ENCODE measurements at places on chromosomes 16 and 17.

GRCh38 chr17:31100840-31101459 lies 6.2 kb downstream of the NF1 start:
- no peak for DNase-seq

GRCh38 chr16:81477697-81478693 lies 33.4 kb downstream of the CMIP start:
- DNase-seq = no peak

DNA sequence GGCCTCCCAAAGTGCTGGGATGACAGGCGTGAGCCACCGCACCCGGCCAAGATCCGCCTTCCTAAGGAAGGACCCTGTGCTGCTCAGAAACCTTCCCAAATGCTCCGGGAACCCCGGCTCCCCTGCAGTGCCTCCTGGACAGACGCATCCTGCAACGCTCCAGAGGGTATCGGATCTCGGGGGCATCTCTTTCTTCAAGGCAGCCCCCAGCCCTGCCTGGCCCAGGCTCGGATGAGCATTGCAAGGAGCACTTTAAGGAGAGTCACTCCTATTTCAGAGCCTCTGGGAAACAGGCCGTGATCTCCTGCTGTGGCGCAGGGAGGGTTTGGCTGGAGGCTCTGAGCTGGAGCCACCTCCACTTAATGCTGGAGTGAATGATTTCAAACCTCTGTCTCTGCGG lies 17.2 kb upstream of the ABR start:
- DNase-seq = no peak

DNA sequence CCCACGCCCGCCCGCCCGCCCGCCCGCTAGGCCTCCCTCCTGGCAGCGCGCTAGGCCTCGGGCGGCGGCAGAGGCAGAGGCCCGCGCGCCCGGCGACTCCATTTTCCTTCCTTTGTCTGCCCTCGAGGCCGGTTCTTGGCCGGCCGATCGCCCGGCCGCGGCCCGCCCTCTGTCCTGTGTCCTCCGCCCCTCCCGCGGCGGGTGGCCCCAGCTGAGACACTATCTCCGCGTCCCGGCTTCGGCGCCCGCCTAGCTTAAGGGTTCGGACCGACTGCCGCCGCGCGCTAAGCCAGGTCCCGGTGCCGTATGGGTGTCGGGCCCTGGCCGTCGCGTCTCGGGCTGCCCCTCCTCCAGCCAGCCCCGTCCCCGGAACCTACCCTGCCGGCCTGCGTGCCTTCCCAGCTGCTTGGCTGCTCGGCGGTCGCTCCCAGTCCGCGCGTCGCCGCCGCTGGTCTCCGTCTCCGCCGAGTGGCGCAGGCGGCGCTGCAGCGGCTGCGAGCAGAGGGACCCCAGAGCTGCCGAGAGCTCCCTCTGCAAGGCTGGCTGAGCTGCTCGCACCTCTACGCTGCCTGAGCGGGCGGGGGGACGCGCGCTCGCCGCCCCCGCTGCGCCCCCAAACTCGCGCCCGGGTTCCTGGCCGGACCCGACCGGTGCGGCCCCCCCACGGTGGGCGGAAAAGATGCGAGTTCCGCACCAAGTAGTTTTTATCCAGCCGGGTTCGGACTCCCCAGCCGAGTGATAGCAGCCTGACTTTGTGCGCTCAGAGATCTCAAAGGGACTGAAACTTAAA lies 787 bp downstream of the CTCF start:
- peak; percentile 66 for DNase-seq

DNA sequence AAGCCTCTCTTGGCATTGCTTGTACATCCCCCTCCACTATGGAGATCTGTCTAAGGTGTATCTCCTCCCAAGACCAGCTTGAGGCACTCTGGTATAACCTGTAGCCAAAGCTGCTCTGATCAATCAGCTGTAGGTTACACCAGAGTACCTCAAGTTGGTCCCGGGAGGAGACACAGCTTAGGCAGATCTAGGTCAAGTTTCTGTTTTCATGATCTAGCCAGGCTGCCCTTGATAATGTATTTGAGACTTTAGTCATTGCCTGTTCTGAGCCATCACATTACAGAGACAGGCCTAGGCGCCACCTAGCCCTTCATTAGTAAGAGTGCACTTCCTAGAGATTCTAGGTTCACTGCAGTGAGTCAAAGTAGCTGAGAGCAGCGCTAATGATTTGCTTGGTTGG lies 31.4 kb downstream of the ASGR1 start:
- no peak for DNase-seq

DNA sequence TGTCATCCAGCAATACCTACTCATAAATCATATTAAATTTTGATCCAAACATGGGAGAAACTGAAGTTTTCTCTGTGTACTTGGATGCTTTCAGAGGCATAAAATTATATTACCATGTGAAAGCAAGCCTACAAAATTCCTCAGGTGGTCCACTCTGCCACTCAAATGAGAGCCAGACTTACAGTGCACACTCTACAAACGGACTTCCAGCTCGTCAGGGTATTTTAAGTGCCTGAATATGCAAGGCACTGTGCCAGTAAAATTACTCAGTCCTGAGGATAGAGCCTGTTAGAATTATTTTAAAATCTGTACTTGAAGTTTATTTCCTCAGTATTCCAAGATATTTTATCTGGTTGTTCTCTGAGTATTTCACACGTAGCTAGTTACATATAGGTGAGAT lies 54.5 kb downstream of the TENT4B start:
- DNase-seq = no peak

Data from iPS-NIHi11 (cell line).